ENCODE measurements at places on chromosomes 16 and 17. TPM values are rescaled to one million over a fixed set of nuclear protein-coding genes. Genes with fewer than 3 reads are reported as not detected.
A peak's percentile ranks its signal among the peaks of the same experiment; 100 is the strongest.

The BBS2 gene
- total RNA-seq, result 27.6 TPM

DNA sequence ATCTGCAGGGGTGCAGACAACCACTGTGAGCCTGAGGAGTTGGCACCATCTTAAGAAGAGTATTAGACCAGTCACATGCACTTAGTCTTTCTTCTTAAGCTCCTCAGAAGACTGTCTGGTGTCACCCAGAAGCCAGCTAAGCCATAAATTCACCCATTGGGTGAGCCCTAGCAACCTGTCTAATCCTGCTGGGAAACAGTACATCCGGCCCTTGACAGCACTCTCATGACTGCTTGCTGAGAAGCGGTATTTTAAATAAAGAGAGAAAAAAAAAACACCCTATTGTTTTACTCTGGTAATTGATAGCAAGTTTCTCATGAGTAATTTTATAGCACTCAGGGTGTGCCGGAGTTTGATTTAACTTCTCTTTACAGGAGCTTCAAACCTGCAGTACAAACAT, 134.7 kb downstream of the SOX9 start:
- peaks cover 3% of the 10 kb centered on the region for H3K36me3 ChIP-seq
- H3K27ac ChIP-seq, result no peak overlapping the region
- H3K27me3 ChIP-seq, result no peaks in the 10 kb centered on the region

DNA sequence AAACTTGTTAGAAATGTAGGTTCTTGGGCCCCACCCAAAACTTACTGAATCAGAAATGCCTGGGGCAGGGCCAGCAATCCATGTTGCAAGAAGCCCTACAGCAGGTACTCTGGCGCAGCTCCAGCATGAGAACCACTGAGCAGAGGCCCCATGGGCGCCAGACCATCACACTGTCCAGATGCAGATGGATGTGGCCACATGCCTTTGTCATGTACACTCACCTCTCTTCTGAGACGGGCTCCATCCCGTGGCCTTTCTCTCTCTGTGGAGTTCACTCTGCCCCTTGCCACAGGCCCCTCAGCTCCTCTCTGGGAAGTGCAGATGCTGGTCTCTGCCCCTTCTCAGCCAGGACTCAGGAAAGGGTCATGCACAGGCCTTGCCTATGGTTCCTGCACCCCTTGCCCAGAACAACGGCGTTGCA, 2.3 kb upstream of the CCNF start:
- peaks cover 4% of the 10 kb centered on the region for H3K36me3 ChIP-seq
- DNase-seq, result no peak
- no peak overlapping the region for H3K4me3 ChIP-seq
- no peak overlapping the region for H3K27ac ChIP-seq
- H3K27me3 ChIP-seq, result no peaks in the 10 kb centered on the region

GRCh38 chr17:64074704-64075426, 54.4 kb upstream of the ICAM2 start:
- H3K4me1 ChIP-seq, result peaks cover 41% of the 10 kb centered on the region
- no peak overlapping the region for H3K4me3 ChIP-seq
- DNase-seq, result no peak
- H3K27ac ChIP-seq, result no peak overlapping the region
- no peaks in the 10 kb centered on the region for H3K27me3 ChIP-seq
- peaks cover 32% of the 10 kb centered on the region for H3K36me3 ChIP-seq

DNA sequence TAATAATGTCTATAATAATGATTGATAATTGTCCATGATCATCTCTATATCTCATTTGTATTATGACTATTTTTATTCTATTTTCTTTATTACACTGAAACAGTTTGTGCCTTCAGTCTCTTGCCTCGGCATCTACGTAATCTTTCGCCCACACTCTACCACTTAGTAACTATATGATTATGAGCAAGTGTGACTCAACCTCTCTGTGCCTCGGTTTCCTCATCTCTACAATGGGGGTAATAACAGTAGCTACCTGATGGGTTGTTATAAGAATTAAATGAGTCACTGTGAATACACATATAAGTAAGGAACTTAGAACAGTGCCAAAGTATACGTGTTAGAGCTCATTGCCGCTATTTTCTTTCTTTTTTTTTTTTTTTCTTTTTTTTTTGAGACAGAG, 3.7 kb upstream of the SLC16A11 start:
- no peaks in the 10 kb centered on the region for H3K36me3 ChIP-seq
- H3K4me3 ChIP-seq, result peak overlapping the region; percentile 91
- H3K27me3 ChIP-seq, result no peaks in the 10 kb centered on the region
- H3K27ac ChIP-seq, result peak overlapping the region; percentile 23

DNA sequence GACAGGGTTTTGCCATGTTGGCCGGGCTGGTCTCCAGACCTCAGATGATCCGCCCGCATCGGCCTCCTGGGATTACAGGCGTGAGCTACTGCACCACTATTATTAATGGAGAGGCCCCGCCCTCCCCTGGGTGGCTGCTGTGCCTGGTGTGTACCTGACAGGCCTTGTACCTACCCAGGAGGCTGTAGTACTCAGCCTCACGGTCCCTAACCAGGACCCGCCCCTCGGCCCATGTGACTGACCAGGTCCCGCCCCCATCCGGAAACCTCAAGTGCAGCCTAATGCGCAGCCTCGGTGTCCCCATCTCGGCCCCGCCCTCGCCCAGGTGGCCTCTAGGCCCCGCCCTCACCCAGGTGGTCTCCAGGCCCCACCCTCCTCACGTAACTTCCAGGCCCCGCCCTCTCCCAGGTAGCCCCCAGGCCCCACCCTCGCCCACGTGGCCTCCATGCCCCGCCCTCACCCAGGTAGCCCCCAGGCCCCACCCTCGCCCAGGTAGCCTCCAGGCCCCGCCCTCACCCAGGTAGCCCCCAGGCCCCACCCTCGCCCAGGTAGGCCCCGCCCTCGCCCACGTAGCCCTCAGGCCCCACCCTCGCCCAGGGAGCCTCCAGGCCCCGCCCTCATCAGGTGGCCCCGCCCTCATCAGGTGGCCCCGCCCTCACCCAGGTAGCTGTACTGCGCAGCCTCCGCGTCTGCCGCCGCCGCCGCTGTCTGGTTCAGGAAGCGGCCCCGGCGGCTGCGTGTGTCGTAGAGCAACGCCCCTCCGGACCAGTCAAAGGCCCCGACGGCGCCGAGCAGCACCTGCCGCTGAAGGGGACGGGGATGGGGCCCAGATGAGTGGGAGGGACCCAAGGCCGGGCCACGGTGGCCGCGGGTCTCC, 31.0 kb downstream of the HASPIN start:
- DNase-seq, result peak; percentile 70
- no peak overlapping the region for H3K27ac ChIP-seq
- H3K27me3 ChIP-seq, result peaks cover 2% of the 10 kb centered on the region

The CCL7 gene
- not detected for total RNA-seq

GRCh38 chr17:19001907-19002590, 2.5 kb downstream of the FAM83G start:
- peak overlapping the region; percentile 8 for H3K27ac ChIP-seq
- peak overlapping the region; percentile 89 for H3K4me3 ChIP-seq
- no peaks in the 10 kb centered on the region for H3K27me3 ChIP-seq

The CDH5 gene
- total RNA-seq, result not detected

The HOXB7 gene
- 1.6 TPM for total RNA-seq

- no peak for DNase-seq
- H3K4me3 ChIP-seq, result no peak overlapping the region
- no peaks in the 10 kb centered on the region for H3K36me3 ChIP-seq
- peaks cover 4% of the 10 kb centered on the region for H3K4me1 ChIP-seq
- H3K27ac ChIP-seq, result no peak overlapping the region
These were observed 5.5 kb downstream of the TMEM132E start for GRCh38 chr17:34584805-34585416.

DNA sequence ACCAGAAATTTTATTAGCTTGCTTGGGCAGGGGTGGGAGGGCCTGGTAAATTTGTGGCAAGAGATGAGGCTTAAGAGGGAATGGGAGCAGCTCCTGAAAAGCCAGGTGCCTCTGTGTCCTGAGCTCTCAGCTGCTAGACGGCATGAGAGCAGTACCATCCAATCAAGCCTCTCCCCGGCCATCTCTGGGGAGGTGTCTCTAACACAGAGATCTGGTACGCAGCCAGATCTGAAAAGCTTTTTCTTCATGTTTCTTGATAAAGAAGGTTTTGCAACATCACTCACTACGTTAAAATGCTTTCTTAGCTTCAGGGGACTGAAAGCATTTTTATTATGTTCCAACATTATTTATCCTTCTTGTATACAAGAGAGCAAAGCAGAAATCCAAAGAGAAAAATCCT, 488.2 kb downstream of the RBFOX1 start:
- no peak for DNase-seq
- H3K36me3 ChIP-seq, result no peaks in the 10 kb centered on the region
- H3K4me3 ChIP-seq, result no peak overlapping the region
- no peaks in the 10 kb centered on the region for H3K4me1 ChIP-seq
- no peaks in the 10 kb centered on the region for H3K27me3 ChIP-seq

- H3K36me3 ChIP-seq, result peaks cover 33% of the 10 kb centered on the region
- H3K27me3 ChIP-seq, result no peaks in the 10 kb centered on the region
- peaks cover 97% of the 10 kb centered on the region for H3K4me1 ChIP-seq
- DNase-seq, result no peak
- H3K4me3 ChIP-seq, result peak overlapping the region; percentile 47
These were observed 20.0 kb downstream of the MAP3K14 start for GRCh38 chr17:45296833-45297124.

GRCh38 chr17:68804777-68805520, 150.2 kb downstream of the ABCA8 start:
- H3K27ac ChIP-seq, result no peak overlapping the region
- H3K4me3 ChIP-seq, result no peak overlapping the region
- no peaks in the 10 kb centered on the region for H3K4me1 ChIP-seq
- no peaks in the 10 kb centered on the region for H3K27me3 ChIP-seq

DNA sequence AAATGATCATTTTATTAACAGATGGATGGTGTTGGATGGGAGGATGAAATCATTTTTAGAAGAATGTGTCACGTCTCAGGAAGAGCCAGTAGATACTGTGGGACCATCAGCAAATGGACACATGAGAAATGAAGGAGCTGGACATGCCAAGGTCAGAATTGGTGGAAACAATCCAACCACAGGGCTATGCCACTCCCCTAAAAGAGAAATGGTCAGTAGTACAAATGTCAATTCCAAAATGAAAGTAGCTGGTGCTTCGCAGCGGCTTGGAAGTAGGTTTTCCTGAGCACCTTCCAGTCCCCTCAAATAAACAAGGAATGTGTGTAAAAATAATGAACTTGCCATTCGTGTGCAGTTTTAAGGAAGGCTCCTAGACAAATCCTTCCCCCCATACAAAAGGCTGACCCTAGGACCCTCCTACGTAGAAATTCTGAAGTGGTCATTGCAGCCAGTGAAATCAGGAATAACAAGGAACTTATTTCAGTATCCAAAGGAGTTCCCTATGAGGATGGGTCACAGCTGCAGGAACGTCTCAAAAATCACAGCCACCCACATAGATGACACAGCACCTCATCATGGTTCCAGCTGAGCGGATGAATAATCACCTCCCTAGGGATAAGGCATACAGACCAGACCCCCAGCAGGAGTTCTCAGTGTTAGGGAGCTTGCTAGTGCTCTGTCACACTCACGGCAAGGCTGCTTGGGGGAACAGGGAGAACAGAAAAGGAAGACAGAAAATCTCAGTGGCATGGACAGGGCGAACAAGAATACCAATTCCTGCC, 239.2 kb downstream of the HS3ST3A1 start:
- H3K36me3 ChIP-seq, result no peaks in the 10 kb centered on the region
- H3K27me3 ChIP-seq, result no peaks in the 10 kb centered on the region
- no peaks in the 10 kb centered on the region for H3K4me1 ChIP-seq

GRCh38 chr17:17358866-17359265, 55.7 kb downstream of the NT5M start:
- no peak overlapping the region for H3K27ac ChIP-seq
- no peak overlapping the region for H3K4me3 ChIP-seq
- DNase-seq, result no peak
- peaks cover 6% of the 10 kb centered on the region for H3K4me1 ChIP-seq
- H3K27me3 ChIP-seq, result peaks cover 5% of the 10 kb centered on the region

GRCh38 chr16:65111306-65111705, 10.6 kb downstream of the CDH11 start:
- no peaks in the 10 kb centered on the region for H3K4me1 ChIP-seq
- DNase-seq, result no peak
- H3K27me3 ChIP-seq, result no peaks in the 10 kb centered on the region
- H3K27ac ChIP-seq, result no peak overlapping the region

- no peak overlapping the region for H3K4me3 ChIP-seq
- no peaks in the 10 kb centered on the region for H3K36me3 ChIP-seq
- no peaks in the 10 kb centered on the region for H3K27me3 ChIP-seq
- DNase-seq, result no peak
- no peaks in the 10 kb centered on the region for H3K4me1 ChIP-seq
- no peak overlapping the region for H3K27ac ChIP-seq
These were observed 1494.7 kb upstream of the CDH8 start for GRCh38 chr16:63530974-63531373.

The BLMH gene
- 49.5 TPM for total RNA-seq

DNA sequence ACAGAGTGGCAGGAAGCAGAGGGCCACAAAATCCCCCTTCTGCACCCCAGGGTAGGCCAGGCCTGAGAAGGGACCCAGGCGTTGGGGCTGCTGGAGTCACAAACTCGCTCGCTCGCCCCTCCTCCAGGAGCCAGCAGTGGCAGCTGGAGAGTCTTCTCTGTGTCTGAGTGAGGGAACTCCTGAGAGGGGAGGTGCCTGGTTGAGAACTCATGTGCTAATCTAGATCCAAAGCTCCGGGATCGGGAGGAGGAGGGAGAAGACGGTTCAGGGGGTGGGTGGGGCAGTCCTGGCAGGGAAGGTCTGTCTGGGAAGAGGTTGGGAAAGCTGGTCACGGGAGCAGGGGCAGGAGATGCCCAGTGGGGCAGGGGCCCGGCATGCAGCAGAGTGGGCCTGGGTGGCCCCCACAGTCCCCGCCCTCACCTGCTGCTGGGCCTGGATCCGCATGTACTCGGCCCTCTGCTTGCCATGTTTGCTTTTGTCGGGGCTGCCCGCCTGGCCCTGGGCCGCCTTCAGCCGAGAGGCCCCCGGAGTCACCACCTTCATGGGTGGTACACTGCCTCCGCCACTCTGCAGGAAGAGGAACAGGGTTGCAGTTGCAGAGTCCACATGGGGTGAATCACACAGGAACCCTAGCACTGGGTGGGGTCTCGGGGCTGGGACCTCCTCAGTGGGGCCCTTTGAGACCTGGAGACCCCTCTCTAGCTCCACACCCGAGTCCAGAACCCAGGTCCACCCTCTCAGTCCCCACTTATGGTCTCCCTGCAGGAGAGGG, 62.2 kb downstream of the SRCIN1 start:
- no peaks in the 10 kb centered on the region for H3K4me1 ChIP-seq
- no peaks in the 10 kb centered on the region for H3K36me3 ChIP-seq
- peaks cover 12% of the 10 kb centered on the region for H3K27me3 ChIP-seq
- H3K4me3 ChIP-seq, result no peak overlapping the region
- DNase-seq, result no peak

DNA sequence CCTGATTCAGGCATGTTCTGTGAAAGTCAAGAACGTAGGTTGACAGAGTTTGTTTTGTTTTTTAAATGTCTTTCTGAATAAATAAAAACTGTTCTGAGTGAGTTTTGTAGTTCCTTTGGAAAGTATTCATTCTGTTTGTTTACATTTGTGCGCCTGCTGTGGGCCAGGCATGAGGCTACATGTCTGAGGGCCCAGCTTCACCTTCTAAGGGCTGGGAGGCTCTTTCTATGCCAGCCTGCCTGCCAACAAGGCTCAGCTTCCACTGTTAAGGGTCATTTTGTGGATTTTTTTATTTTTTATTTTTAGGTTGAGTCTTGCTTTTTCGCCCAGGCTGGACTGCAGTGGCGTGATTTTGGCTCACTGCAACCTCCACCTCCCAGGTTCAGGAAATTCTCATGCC, 6.1 kb downstream of the WWOX start:
- H3K4me3 ChIP-seq, result no peak overlapping the region
- peaks cover 12% of the 10 kb centered on the region for H3K4me1 ChIP-seq
- no peak overlapping the region for H3K27ac ChIP-seq
- no peaks in the 10 kb centered on the region for H3K27me3 ChIP-seq
- H3K36me3 ChIP-seq, result no peaks in the 10 kb centered on the region

All from activated T-cell treated with anti-CD3 and anti-CD28 coated beads, Interleukin-2, amount 50 U/mL, for 72 hours (primary cell).